Tibial nerve (tissue), 4 donors: ENCODE measurements at places on chromosomes 1 and 21. TPM values are rescaled to one million over a fixed set of nuclear protein-coding genes. Genes with fewer than 3 reads are reported as not detected.

TACSTD2 gene
- 6.5 TPM for total RNA-seq

LRRC71 gene
- 0.66 TPM for total RNA-seq

FAM78B gene
- 6.3 TPM for total RNA-seq

KRTAP19-1 gene
- total RNA-seq = not detected

CHAF1B gene
- 1.2 TPM for total RNA-seq

PLA2G2F gene
- total RNA-seq = not detected

KPRP gene
- total RNA-seq = not detected

DAP3 gene
- 101 TPM for total RNA-seq

OLFML3 gene
- 168 TPM for total RNA-seq

BARHL2 gene
- not detected for total RNA-seq

GBP1 gene
- 21.1 TPM for total RNA-seq

NOS1AP gene
- total RNA-seq = 6.0 TPM

SGIP1 gene
- 14.7 TPM for total RNA-seq

SLAMF8 gene
- total RNA-seq = 2.7 TPM

CLCNKB gene
- total RNA-seq = 0.44 TPM

GJA8 gene
- not detected for total RNA-seq

TFF2 gene
- total RNA-seq = not detected

MATN1 gene
- not detected for total RNA-seq
